HFFc6 (cell line): ENCODE measurements at places on chromosomes 16 and 17.
A peak's percentile ranks its signal among the peaks of the same experiment; 100 is the strongest.

- DNase-seq = no peak
Observed at GRCh38 chr17:1945621-1946020, 79.5 kb downstream of the RTN4RL1 start.

GRCh38 chr17:4986403-4986802 is 1.1 kb downstream of the CAMTA2 start:
- DNase-seq = no peak

DNA sequence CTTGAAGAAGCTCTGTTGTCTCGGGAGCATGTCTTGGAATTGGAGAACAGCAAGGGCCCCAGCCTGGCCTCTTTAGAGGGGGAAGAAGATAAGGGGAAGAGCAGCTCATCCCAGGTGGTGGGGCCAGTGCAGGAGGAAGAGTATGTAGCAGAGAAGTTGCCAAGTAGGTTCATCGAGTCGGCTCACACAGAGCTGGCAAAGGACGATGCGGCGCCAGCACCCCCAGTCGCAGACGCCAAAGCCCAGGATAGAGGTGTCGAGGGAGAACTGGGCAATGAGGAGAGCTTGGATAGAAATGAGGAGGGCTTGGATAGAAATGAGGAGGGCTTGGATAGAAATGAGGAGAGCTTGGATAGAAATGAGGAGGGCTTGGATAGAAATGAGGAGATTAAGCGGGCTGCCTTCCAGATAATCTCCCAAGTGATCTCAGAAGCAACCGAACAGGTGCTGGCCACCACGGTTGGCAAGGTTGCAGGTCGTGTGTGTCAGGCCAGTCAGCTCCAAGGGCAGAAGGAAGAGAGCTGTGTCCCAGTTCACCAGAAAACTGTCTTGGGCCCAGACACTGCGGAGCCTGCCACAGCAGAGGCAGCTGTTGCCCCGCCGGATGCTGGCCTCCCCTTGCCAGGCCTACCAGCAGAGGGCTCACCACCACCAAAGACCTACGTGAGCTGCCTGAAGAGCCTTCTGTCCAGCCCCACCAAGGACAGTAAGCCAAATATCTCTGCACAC is 21.2 kb downstream of the AKAP1 start:
- no peak for DNase-seq

DNA sequence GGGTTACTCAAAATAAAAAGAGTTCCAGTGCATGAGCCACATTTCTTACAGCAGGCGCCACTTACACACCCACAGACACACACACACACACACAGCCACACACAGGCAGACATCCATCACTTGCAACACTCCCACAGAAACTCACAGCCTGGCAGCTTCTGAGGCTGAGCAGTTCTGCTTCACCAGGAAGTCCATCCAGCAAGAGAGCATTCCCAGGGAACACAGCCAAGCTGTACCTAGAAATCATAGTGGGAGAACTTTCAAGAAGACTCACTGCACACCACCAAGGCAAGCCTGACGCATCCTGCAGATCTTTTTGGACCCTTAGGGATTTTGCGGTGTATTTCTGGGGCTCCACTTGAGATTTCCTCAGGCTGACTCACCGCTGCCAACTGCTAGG is 140.9 kb upstream of the WSB1 start:
- no peak for DNase-seq

DNA sequence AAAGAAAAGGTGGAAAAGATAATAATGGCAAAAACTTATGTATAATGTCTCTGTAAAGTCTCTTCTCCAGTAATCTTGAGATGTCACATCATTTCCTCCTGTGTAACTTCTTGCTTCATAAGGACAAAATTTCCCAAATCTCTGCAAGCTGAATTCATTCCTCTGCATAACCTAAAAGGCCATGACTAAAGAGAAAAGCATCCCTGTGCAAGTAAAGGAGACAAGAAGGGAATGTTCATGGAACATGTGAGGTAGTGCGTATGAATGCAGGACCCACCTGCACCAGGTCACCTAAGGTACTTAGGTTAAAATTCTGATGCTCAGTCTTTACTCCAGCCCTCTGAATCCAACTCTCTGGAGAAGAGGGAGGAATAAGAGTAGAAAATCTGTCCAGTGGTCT is 46.9 kb upstream of the NLK start:
- no peak for DNase-seq

- peak; percentile 4 for DNase-seq
Observed at GRCh38 chr17:2634361-2634960, 41.0 kb downstream of the PAFAH1B1 start.

DNA sequence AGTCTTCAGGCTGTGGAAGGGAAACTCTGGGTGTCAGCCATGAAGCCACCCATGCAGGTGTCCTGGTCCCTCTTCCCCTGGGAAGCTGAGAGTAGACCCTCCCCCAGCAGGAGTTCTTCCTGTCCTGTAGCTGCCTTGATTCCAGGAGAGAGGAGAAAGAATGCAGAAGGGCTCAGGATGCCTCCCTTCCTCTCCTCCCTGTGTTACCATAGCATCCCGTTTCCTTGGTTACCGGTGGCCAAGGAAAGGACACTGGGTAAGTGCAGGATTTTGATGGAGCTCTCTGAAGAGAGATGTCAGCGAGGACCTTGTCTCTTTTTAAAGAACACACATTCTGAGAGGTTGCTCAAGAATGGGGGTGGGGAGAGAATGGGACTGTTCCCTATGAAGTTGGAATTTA is 304.1 kb upstream of the N4BP1 start:
- no peak for DNase-seq

DNA sequence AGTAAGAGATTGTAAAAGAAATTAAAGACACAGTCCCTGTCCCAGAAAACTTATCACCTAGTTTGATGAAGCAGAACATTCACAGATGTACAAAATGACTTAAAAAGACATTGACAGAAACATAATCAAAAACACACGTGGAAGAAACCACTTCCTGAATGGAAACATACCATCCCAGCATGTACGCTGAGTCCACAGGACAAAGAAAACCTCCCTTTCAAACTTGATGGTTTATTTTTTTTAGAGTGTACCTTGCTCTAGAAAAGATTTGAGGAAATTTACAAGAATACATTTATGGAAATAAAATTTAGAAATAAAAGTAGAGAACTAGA is 140.9 kb downstream of the PMP22 start:
- DNase-seq = peak; percentile 13

- no peak for DNase-seq
Observed at GRCh38 chr16:81435103-81435502, 9.5 kb upstream of the CMIP start.

DNA sequence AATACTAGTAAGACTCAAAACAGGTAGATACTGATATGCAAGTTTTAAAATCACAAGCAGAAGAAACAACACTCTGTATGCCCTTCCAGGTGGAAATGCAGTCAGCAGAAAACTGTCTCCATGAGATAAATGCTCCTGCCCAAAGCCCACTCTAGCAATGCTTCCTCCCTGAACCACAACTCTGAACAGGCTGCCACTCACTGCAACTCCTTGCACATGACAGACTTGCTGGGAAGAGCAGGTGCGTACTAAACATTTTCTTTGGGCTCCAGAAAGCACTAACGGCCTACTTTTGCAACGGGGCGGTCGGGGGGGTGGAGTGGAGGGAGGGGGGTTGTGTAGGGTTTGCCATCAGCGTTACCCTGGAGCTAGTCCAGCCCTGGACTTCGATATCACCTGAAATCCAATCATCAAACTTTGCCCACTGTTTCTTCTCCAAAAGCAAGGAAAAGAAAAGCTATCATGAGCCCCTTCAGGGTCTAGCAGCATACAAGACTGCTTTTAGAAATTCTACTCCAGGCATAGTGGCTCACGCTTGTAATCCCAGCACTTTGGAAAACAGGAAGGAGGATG is 46.1 kb downstream of the ANKRD11 start:
- no peak for DNase-seq

DNA sequence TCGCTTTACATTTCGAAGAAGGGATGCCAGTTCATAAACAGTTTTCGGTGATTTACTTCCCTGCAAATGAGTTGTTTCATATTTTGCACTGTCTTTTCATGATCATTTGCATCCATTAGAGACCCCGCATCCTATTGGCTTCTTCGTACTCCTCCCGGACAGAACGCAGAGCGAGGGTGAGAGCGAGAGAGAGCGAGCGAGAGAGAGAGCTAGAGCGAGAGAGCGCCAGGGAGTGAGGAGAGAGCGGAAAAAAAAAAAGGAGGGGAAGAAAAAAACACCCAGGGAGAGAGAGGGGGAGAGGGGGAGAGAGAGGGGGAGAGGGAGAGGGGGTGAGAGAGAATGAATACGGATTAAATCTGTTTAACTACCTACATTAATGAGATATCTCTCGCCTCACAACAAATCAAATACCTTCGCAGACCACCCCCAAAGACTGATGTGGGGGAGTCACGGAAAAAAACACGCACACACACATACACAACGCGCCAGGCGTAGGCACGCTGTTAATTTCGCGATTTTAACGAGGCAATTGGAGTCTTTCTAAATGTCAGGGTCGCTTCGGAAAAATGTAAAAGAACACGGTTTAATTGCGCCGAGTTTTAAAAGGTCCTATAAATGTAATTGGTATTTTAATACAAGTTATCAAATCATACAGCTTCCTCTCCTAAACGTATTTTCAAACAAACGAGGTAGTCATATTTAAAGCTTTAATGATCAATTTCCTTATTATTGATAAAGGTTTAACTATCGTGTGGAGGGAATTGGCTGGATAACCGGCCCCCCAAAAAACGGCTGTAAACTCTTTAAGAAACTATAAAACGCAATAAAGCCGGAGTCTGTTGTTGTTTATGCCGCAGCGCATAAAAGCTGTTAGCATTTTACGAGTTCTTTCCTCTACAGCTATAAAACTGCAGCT is at the start of gene HOXB8:
Gene HOXB8 (minus strand): TSS at position 246 of the 916 bp plus-strand sequence. CDS start 588 bp downstream, outside the sequence.
- DNase-seq = no peak

GRCh38 chr17:72764632-72765041 is 327.9 kb downstream of the SLC39A11 start:
- peak; percentile 25 for DNase-seq

DNA sequence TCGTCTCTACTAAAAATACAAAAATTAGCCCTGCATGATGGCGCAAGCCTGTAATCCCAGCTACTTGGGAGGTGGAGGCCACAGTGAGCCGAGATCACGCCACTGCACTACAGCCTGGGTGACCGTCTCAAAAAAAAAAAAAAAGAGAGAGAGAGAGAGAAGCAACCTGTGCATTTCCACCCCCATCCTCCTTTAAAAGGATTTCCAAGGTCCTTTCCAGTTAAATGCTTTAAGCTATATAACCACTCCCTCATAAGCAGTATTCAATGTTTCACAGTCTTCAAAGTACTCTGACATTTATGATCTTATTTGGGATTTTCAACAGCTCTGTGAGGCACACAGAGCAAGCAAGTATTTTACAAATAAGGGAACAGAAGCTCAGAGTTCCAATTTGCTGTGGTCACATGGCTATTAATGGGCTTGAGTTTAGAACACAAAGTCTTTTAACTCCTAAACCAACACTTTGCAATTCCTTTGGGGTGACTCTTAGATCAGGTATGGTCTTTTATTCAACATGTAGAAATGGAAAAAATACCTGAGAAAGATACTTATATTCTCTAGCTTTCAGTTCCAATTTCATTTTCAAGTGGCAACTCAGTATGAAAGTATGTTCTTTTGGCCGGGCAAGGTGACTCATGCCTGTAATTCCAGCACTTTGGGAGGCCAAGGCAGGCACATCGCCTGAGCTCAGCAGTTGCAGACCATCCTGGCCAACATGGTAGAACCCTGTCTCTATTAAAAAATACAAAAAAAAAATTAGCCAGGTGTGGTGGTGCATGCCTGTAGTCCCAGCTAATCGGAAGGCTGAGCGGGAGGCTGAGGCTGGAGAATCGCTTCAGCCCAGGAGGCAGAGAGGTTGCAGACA is 31.3 kb downstream of the SPOP start:
- peak; percentile 85 for DNase-seq

DNA sequence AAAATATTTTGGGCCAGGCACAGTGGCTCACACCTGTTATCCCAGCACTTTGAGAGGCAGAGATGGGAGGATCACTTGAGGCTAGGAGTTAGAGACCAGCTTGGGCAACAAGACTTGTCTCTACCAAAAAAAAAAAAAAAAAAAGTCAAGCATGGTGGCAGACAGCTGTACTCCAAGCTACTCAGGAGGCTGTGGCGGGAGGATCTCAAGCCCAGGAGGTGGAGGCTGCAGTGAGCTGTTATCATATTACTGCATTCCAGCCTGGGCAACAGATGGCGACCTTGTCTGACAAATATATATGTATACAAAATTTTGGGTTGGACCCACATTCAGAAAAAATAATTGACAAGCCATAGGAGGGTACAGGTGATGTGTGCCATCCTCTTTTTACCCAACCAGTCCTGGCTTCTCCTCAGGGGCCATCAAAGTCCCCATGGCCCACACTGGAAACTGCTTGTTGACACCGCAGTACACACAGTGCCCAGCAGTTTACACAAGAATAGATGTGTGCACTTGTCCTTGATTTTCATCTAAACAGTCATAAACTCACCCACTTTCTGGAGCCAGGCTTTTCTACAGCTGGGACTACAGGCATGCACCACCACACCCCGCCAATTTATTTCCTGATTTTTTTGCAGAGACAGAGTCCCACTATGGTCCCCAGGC is 1.7 kb downstream of the CES2 start:
- no peak for DNase-seq

GRCh38 chr17:44376124-44376523 is 12.5 kb upstream of the FAM171A2 start:
- DNase-seq = no peak

DNA sequence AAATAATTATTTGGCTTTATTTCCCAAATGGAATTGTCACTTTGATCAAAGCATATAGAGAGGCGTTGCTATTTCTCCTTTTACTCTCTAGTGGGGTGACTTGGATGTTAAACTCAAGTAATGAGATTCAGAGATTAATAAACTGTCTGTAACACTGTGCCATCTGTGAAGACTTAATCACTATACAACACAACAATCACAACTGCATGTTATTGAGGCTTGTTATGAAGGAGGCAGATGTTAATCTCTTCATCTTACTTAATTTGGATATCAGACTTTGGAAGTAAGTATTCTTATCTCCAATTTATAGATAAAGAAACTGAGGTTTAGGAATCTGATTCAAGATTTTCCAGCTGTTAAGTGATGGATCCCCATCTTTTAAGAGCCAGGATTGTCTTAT is 132.5 kb downstream of the CNTNAP4 start:
- DNase-seq = no peak

DNA sequence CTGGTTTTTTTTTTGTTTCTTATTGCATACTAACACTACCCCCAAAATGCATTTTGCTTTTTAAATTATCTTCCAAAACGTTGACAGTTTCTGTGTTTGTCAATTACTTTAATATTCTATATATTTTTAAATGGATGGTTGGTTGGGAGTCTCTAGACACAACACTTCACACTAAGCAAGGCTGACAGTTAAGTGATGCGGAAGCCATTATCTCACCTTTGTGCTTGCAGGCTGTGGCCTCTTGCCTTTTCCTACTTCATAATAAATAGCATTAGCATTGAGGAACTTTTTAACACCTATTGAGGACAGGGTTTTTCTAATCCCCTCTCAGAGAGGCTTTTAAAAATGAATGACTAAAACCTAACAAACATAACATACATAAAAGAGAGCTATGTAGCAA is 280.8 kb upstream of the TBX2 start:
- no peak for DNase-seq

- peak; percentile 45 for DNase-seq
Observed at GRCh38 chr17:44348234-44348987, 3.3 kb downstream of the GRN start.
